ENCODE measurements at places on chromosomes 16 and 17.

DNA sequence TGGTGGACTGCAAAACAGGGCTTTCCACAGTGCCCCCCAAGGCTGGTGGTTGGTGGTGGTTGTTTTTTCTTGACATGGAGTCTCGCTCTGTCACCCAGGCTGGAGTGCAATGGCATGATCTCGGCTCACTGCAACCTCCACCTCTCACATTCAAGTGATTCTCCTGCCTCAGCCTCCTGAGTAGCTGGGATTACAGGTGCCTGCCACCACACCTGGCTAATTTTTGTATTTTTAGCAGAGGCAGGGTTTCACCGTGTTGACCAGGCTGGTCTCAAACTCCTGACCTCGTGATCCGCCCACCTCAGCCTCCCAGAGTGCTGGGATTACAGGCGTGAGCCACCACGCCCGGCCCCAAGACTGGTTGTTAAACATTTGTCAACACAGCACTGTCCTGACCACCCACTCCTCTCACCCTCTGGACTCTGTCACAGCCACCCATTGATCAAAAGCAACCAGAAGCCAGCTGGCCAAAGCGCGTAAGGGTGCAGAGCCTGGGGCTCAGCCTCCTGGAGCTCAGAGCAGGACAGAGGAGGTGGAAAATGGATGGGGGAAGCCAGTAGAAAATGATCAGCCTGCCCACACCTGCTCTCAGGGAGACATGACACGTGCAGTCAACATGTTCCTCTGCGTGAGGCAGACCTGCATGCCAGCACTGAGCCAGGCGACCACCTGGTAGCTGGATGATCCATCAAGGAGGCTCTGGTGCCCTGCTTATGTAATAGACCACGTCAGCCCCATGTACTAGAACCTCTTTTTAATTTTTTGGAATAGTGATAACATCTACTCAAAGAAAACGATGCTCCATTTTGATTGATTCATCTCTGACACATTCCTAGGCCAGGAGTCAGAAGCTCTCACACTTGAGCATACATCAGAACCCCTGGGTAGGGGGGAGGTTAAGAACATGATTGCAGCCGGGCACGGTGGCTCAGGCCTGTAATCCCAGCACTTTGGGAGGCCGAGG is 14.8 kb upstream of the OSGIN1 start:
- DNase-seq = no peak

DNA sequence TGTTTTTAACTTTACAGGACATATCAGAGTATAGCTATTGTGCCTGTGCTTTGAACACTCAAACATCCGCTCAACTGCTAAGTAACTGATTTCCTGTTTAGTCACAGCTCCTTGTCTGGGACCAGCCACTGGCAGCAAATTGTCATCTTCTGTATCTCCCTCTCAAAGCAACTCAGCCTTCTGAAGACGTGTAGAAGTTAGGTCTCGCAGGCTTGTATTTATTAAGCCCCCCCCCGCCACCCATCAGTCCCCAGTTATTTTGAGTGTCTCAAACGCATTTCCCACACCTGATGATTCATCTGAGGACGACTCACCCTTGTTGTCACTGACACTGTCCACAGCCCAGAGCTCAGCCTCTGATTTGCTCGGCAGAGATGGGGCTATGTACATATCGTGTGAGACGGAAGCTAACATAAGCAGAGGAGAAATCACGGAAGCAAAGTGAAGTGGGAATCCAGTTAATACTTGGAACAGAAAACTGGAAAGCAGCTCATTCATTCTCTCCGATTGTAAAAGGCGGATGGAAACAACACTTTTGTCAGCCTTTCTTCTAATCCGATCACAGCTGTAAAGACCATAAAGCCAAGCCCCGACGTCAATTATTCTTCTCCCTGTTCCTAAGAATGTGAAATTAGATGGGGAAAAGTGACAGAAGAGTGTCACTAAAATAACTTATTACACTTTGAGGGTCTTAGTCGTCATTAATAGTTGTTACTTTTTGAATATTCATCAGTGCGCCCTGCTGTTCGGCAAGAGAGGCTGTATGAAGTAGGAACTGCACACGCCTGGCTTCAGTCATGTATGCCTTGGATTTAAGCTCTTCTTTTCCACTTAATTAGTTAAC is 64.2 kb downstream of the PITPNC1 start:
- peak; percentile 36 for DNase-seq

DNA sequence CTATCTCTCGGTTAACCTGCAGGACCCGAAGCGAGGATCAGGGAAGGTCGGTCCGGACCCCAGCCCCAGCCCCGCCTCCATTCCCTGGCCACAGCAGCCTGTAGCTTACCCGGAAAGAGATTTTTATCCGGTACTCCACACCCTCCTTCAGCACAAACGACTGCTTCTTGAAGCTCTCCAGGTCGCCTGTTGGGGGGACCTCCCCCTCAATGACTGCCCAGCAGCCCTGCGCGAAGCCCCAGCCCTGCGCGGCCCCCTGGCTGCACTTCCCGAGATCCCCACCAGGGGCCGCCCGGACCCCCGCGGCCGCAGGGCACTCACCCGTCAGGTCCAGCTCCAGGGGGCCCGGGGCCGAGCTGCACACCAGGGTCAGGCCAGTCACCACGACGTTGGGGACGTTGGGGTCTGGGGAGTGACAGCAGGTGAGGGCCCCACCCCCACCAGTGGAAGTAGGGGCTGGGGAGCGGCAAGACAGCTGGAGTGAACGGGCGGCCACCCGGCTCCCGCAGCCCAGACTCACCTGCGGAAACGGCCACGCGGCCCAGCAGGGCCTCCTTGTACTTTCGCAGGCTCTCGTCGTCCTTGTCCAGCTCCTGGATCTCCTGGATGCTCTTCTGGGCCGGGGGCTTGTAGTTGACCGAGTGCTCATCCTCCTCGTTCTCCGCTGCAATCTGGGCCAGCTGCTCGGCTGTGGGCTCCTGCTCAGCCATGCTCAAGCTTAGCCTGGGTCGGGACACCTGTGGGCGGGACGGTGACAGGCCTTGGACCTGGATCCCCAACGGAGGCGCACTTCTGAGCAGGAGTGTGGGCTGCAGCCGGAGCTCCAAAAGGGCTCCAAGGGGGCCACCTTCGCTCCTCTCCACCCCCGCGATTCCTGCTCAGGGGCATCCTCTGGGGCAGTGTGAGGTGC is 1.7 kb downstream of the ARHGDIA start:
- no peak for DNase-seq

- no peak for DNase-seq
Measured at GRCh38 chr17:65345261-65346005, 208.3 kb downstream of the RGS9 start.

- no peak for DNase-seq
Measured at GRCh38 chr16:89921702-89922476, 1.3 kb upstream of the TUBB3 start.

GRCh38 chr17:17381446-17382064 is 78.4 kb downstream of the NT5M start:
- DNase-seq = no peak

GRCh38 chr17:39064374-39064773 is 87.1 kb downstream of the PLXDC1 start:
- no peak for DNase-seq
